ENCODE measurements at places on chromosomes 5 and 9.

GRCh38 chr5:116881921-116882531, 307.4 kb upstream of the SEMA6A start:
- no peak for DNase-seq

- DNase-seq = no peak
Measured at GRCh38 chr9:122091682-122092592, 1.2 kb downstream of the TTLL11 start.

GRCh38 chr9:92503156-92503555, 20.9 kb upstream of the ASPN start:
- DNase-seq = no peak

- DNase-seq = no peak
Measured at GRCh38 chr5:157801-158200, 33.5 kb upstream of the LRRC14B start.

DNA sequence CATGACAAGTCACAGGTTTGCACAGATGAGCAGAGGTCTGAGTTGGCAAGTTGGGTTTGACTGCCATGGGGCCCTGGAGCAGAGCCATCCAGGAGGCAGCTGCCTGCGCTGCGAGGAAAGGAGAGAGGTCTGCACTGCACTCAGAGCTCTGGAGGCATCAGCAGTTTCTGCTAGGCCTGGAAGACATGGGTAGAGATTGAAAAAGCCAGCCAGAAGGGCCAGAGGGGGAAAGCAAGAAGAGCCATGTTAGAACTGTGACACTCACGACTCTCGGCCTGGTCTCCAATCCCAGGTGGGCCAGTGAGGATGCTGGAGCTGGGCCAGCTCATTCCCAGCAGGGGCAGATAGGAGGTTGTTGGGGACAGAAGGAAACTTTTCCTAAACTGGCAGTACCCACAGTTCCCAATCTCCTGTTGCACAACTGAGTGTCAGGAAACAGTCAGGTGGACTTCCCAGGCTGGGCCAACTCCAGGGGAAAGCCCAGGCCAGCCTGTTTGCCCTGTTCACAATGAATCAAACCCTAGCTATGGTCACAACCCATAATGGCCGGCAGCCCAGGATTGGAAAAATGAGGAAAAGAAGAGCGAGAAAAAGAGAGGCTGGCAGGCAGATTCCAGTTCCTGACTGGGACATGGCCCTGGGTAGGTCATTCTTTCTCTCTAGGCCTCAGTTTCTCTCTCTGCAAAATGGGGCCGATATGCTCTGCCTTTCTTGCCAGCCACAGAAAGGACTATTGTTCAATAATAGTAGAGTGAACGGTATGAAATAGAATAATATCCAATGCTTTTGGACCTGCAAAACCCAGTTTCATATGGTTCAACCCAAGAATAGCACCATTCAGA, 7.8 kb upstream of the ORM1 start:
- DNase-seq = peak; percentile 11

GRCh38 chr9:124818431-124819281, 34.6 kb upstream of the WDR38 start:
- DNase-seq = no peak

- no peak for DNase-seq
Measured at GRCh38 chr5:118466418-118466817, 521.9 kb downstream of the DTWD2 start.

- DNase-seq = no peak
Measured at GRCh38 chr5:157057459-157058370, 1.2 kb downstream of the HAVCR1 start.

DNA sequence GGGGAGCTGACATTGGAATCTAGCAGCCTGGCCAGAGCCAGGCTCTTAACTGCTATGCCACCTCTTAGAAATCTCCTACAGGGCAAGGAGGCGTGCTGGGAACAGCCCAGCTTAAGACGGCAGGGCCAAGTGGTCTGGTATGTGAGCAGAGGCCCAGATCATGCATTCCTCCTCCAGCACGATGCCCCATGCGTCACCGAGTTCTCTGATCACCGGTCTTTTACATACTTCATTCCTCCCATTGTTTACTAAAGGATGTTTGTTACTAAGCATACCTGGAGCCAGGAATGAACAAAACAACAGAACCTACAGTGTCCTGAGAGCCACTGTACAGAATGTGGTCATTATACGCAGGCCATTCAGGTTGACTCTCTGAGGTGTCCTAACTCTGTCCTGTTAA, 73.8 kb downstream of the TRIO start:
- DNase-seq = no peak

- no peak for DNase-seq
Measured at GRCh38 chr9:87564111-87564510, 66.4 kb downstream of the DAPK1 start.

GRCh38 chr9:134913713-134914500, 3.8 kb downstream of the FCN1 start:
- DNase-seq = no peak

GRCh38 chr9:126411948-126412284, 85.3 kb downstream of the MVB12B start:
- DNase-seq = no peak

DNA sequence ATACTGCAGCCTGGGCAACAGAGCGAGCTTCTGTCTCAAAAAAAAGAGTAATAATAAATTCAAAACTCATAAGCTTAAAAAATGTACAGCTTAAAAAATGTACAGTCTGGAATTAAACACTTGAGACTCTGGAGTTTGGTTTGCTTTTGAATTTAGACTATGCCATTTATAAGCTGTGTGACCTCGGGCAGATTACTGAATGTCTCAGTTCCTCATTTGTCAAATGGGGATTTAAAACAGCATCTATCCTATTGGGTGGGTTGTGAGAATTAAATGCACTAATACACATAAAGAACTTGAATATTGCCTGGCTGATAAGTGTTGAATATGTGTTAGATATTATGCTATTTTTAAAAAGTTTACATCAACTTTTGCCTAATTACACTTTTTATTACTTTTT, 98.4 kb downstream of the SCAMP1 start:
- no peak for DNase-seq

DNA sequence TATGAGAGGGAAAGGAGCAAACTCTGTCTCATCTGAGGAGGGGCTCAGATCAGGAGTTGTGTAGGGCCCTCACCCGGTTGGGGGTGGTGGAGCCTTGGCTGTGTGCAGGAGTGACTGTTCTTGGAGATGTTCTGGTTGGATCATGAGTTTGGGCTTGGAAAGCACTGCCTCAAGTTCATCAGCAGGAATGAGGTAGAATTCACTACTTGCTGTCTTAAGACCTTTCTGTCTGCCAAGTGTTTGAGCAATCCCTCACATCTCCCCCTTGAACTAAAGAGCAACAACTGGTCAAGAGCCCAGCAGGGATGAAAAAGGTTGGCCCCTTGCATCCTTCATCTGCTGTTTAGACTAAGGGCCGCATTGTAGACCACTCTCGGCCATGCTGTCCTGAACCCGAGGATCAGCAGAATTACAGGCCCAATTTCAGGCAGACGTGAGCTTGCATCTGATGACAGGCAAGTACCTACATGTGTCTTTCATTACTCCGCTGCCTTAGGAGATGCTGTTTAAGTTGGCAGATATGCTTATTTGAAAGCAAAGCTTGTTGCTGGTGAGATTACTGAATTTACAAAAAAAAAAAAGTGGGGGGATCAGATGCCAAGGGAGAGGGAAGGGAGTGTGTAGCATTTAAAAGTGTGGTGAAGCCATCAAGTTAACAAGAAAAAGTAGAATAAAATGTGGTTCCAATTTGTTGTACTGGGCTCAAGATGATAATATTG, 36.4 kb downstream of the PIK3R1 start:
- DNase-seq = peak; percentile 27

DNA sequence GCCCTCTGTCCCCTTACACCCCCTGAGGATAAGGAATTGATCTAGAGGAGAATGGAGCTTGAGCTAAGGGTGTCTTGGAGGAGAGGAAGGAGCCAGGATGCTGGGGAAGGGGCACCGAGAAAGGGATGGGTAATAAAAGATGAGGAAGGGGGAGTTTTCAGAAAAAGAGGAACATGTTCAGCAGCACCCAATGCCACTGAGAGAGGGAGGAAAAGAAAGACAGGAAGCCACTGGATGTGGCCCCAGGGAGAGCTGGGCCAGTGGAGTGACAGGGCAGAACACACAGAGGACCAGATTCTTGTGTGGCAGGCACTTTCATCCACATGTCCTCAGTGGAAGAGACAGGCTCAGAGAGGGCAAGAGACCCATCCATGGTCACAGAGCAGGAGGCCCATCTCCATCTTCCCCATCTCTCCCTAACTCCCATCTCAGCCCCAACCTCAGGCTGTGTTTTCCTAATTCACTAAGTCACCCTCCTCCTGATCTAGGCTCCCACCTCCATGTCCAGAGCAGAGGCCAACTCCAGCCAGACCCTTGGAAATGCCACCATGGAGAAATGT, 7.2 kb downstream of the PFN3 start:
- DNase-seq = no peak

- no peak for DNase-seq
Measured at GRCh38 chr5:95884017-95884325, 61.4 kb upstream of the GLRX start.

GRCh38 chr9:116499986-116500871, 186.9 kb upstream of the TRIM32 start:
- no peak for DNase-seq

DNA sequence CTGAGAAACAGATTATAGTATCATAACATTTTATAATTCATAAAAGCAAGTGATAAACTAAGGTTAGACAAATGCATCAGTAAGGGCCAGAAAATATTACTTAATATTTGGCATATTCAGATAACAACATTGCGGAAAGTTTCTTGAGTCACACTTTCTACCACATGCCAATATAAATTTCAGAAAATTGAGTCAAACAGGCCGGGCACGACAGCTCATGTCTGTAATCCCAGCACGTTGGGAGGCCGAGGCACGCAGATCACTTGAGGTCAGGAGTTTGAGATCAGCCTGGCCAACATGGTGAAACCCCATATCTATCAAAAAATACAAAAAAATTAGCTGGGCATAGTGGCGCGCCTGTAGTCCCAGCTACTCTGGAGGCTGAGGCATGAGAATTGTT, 47.1 kb downstream of the SLC38A9 start:
- DNase-seq = no peak

- DNase-seq = peak; percentile 42
Measured at GRCh38 chr5:10653043-10653442, 89.2 kb downstream of the ANKRD33B start.

DNA sequence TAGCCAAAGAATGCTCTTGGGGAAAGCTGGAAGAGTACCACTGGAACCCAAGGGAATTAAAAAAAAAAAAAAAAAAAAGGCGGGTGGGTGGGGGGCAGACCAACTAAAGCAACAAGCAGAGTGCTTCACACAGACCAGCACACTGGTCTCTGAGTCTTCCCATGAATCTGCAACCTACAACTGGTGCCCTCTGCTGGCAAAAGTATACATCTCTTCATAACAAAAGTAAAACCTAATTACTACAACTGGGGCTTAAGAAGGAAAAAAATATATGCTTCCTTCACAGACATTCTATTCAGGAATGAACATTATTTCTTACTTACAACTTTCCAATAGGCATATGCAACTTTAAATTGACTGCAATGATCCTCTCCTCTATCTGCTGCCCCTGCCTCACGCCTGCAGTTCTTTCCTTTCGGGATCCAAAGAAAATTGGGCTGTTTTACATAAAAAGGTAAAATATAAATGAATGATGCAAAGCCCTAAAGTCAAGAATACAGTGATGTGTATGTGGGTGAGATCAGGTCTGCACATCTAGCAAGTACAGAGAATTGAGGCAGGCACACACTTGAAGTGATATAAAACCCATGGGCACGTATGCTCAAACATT, 7.2 kb upstream of the KLHL3 start:
- peak; percentile 75 for DNase-seq

- no peak for DNase-seq
Measured at GRCh38 chr5:167837127-167837526, 454.3 kb upstream of the WWC1 start.

- DNase-seq = no peak
Measured at GRCh38 chr9:33049680-33050361, 24.7 kb downstream of the DNAJA1 start.

GRCh38 chr9:94714494-94714893, 12.0 kb upstream of the AOPEP start:
- DNase-seq = no peak

- DNase-seq = no peak
Measured at GRCh38 chr9:136081113-136081825, 13.8 kb downstream of the NACC2 start.

DNA sequence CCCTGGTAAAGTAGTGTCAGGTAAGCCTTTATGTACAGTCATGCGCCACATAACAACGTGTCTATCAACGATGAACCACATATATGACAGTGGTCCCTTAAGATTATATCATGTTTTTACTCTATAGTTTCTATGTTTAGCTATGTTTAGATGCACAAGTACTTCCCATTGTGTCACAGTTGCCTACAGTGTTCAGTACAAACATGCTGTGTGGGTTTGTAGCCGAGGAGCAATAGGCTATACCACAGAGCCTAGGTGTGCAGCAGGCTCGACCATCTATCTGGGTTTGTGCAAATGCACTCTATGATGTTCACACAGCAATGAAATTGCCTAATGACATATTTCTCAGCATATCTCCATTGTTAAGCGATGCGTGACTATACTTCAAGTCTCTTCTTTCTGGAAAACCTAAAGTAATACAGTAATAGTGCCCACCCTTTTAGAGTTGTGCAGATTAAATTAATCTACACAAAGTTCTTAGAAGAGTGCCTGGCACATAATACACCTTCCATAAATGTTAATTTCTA, 295.9 kb downstream of the ARHGAP26 start:
- DNase-seq = no peak

GRCh38 chr5:37786862-37787519, 52.9 kb downstream of the GDNF start:
- DNase-seq = no peak
